ENCODE measurements at places on chromosomes 5 and 9. TPM values are rescaled to one million over a fixed set of nuclear protein-coding genes. Genes with fewer than 3 reads are reported as not detected.
A peak's percentile ranks its signal among the peaks of the same experiment; 100 is the strongest.

DNA sequence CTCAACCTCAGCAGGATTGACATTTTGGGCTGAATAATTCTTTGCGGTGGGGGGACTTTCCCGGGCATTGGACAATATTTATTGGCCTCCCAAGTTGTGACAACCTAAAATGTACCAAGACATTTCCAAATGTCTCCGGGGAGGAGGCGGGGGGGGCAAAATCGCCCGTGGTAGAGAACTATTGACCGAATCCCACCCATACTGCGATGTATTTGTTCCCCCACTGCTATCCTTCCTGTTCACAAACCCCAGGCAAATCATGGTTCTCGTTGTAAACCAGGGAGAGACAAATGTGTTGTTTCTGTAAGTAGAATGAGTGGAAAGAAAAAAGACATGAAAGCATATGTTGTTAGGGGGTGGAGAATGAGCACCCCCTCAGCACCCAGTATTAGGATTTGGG is 141.9 kb downstream of the PSAT1 start:
- DNase-seq, result no peak

- no peak for DNase-seq
These were observed 70.9 kb downstream of the SH3RF2 start for GRCh38 chr5:146007270-146007669.

PKD2L2 gene
- polyA plus RNA-seq, result 0.34 TPM

- no peak for DNase-seq
These were observed 9.3 kb downstream of the LIX1 start for GRCh38 chr5:97133101-97133500.

- DNase-seq, result peak; percentile 55
These were observed 115.7 kb downstream of the TRIO start for GRCh38 chr5:14258840-14259239.

PCDHA5 gene
- polyA plus RNA-seq, result not detected

DNA sequence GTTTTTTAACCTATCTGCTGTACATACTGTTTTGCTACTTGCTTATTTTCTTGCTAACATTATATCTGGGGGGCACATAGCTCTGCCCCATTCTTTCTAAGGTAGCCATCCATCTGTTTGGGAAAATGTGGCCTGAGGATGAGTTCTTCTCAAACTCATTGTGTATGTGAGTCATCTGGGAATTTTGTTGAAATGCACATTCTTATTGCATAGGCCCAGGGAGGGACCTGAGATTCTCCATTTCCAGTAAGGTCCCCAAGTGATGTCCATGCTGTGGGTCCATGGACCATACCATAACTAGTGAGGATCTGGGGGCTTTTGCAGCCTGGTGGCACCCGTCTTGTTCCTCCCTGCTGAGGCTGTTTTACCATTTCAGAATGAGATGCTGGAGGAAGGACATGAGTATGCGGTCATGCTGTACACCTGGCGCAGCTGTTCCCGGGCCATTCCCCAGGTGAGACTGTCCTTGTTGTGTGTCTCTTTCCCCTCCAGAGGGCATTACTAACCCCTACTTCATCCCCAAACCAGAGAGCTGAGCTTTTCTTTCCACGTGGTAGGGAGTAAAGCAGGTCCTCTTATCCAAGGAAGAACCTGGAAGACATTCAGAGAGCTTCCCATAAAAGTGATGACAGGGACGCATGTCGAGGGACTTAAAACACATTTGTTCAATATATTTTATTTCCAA is 28.6 kb downstream of the CYFIP2 start:
- DNase-seq, result no peak

GRCh38 chr5:141725891-141726290 is 43.9 kb upstream of the ARAP3 start:
- DNase-seq, result no peak

AIF1L gene
- polyA plus RNA-seq, result 35.1 TPM

PAM gene
- 139 TPM for polyA plus RNA-seq

DNA sequence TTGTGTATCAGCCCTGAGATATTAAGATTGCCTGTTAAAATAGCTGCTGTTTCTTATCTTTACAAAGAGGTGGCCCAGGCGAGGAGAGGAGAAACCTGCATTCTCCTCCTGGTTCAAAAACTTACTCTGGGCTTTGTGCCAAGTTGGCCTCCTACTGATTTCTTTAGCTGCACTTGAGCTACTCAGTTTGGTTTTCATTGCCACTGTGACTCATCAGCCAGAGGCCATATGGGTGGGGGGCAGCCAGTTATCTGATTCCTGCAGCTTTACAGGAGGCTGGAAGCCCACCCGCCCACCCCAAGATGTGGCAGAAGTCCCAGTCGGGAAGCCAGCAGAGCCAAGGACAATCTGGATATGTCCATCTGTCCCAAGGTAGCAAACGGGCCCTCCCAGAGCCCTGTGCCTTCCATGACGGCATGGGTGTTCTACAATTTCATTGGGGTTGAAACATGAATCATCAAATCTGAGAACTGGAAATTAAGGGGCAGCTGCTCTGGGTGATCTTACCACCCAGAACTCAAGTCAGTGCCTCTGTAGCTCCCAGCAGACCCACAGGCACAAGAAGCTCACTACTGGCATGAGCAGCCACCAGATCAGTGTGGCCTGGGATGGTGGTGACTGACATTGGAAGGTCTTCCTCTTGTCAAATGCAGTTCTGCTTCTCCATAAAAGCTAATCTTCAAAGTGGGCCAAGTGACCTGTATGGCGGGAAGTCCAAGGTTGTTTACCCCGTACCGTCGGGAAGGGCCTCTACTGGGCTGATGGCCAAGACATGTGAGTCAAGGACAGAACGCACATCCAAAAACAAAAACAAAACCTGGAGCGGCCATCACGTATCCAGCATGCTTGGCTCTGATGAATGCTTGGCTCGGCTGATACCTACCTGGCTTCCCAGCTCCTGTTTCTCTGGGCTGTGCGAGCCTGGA is 15.6 kb downstream of the FCN2 start:
- peak; percentile 57 for DNase-seq

PCDHA8 gene
- not detected for polyA plus RNA-seq

TRIO gene
- 193 TPM for polyA plus RNA-seq

- DNase-seq, result no peak
These were observed 459.6 kb downstream of the PRELID2 start for GRCh38 chr5:145375521-145375920.

PITX1 gene
- polyA plus RNA-seq, result 6.0 TPM

- DNase-seq, result no peak
These were observed 461.3 kb upstream of the CLINT1 start for GRCh38 chr5:158320178-158320674.

GRCh38 chr9:129881547-129882324 is 46.5 kb downstream of the USP20 start:
- DNase-seq, result no peak

GRCh38 chr5:66241136-66241825 is 97.2 kb downstream of the SREK1 start:
- DNase-seq, result no peak

DNA sequence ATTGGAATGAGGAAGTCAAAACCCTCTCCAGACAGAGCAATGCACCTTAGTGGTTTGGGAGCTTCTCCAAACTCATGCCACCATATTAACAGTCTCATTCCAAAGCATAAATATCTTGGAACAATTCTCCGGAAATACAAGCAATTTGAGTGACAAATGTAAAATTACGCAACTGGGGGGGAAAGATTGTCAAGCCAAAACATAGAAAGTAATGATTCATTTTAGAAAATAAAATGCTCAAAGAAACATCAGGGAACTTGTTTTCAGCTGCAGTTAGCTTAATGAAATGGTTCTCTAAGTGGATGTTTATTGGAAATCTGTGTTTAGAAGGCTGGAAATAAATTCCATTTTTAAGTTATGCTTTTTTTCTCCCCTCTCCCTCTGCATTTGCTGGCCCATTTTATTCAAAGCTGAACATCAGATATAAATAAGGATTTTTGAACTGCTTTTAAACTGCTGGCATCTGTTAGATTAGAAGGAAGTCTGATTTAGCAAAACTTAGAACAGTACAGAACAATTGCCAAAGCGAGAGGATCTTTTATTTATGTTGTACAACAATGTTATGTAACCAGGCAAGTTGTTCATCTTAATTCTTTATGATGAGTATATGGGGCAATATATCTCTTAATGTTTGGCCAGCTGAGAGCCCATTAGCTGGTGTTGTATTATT is 551.9 kb downstream of the PRELID2 start:
- no peak for DNase-seq

DNA sequence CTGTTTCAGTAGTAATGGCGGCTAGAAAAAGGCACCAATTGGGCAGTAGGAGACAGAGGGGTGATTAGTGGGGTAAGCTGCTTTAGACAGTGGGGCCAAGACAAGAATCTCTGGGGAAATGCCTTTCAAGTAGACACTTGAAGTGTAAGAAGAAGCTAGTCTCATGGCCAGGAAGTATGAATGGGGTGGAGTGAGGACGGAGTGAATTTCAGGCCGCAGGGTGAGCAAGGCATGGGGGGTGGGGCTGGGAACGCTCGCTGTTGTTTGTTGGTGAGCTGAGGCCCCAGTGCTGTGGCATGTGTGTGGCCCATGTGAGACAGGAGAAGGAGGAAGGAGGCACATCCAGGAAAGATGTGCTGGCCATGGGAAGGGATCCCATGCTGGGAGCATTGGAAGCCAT is 149.2 kb upstream of the NFIL3 start:
- DNase-seq, result no peak

DNA sequence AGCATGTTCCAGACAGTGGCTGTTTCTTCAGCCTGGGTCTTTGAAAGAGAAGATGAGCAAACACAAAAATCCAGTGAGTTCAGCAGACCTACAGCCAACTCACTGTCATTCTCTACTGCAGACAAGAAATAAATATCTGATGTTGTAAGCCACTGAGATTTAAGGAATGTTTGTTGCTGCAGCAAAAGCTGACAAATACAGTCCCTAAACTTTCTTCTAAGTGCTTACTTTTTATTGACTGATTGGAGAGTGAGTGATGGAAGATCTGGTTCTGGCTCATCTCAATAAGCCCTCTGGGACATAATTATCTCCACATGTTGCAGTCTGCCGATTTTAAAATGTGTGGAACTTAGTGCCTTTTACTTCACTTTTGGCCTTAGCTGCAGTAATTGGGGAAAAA is 69.9 kb upstream of the LMNB1 start:
- DNase-seq, result no peak

DNA sequence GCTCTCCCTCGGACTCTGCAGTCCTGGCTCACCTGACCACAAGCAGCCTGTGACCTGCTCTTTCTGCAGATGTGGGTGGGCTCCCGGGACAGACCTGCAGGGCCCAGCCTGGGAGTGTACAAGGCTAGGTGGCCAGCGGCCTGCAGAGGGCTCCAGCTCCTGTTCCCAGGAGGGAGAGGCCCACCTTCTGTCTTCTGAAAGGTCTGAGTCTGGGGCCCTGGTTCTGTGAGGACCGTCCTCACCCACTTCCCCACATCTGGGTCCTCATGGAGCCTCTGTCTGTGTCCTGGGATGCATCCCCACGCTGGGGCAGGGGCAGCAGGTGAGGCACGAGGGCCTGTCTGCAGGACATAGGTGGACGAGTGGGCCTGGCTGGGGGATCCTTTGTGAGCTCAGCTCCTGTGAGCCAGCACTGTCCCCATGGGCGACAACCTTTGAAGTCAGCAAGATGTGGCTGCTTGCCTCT is 43.7 kb downstream of the PHF2 start:
- no peak for DNase-seq

GPX8 gene
- 86.2 TPM for polyA plus RNA-seq

TLR4 gene
- 7.1 TPM for polyA plus RNA-seq

GRCh38 chr9:31355965-31356364 is 1028.5 kb upstream of the ACO1 start:
- no peak for DNase-seq

DNA sequence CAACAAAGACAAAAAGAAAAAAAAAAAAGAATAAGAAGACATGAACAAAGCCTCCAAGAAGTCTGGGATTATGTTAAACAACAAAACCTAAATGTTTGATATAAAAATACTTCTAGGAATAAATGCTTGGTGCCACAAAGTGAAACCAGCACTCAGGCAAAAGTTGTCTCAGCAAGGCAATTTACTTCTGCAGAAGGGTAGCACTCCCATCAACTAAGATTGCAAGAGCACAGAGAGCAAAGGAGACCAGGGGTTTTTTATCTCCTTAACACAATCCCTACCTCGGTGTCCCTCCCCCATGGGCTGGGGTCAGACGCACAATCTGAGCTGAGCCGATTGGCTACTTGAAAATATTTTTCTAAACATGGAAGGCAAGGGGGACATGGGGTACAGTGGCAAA is 381.3 kb upstream of the SLC24A2 start:
- no peak for DNase-seq

WWC1 gene
- polyA plus RNA-seq, result 0.90 TPM

GRCh38 chr9:128145536-128145935 is 3.7 kb upstream of the LCN2 start:
- DNase-seq, result no peak

CREBRF gene
- 9.2 TPM for polyA plus RNA-seq

DNA sequence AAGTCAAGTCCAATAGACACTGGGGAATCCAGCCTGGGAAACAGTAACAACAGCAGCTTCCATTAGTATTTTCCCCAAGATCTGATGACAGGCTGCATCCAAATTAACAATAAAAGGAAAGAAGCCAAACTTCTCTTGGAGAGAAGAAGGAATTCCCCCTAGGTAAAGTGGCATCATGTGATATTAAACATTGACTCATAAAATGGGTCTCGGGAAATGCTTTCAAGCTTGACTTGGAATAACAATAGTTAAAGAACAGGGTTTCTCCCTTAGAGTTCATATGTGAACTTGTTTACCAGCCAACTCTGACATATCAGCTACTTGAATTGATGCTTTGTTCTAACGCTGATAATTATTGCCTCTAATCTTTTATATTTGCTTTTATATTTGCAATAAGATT is 45.4 kb downstream of the ENTREP1 start:
- DNase-seq, result no peak

GRCh38 chr5:151258816-151259215 is 5.8 kb downstream of the GM2A start:
- no peak for DNase-seq

GRCh38 chr9:6646293-6646636 is 736 bp upstream of the GLDC start:
- DNase-seq, result no peak

- DNase-seq, result no peak
These were observed 167.3 kb downstream of the MUSK start for GRCh38 chr9:110835859-110836271.

DNA sequence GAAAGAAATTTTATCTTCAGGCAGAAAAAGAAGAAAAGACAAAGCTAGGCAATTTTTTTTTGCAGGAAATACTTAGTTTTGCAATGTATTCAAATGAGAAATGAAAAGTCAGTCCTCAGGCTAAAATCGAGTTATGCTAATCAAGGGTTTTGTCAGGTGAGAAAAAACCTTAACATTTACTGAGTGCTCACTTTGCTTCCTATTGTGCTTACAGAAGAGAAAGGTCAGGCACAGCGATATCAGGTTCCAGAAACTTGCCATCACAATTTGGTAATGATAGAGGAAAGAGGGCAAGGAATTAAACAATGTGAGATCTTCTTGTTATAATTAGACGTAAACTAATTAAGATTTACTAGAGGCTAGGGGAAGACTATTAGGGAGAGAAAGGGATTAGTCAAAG is 431.7 kb upstream of the CTNND2 start:
- no peak for DNase-seq

DNA sequence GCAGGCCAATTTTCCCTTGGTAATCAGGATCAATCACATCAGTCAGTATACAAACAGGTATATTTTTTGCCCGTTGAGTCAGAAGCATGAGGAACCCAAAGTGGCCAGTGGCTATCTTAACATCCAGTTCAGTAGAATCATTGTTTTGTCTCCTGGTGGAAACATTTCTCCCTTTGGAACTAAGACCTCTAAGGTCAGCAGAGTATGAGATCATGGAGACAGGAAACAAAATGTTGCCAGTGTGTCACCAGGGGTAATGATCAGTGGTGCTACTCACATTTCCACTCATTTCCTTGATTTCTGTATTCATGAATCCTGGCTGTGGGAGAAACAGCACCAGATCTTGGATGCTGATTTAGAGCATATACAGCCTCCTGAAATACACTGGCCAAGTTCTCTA is 553.0 kb downstream of the CSNK1G3 start:
- DNase-seq, result no peak
